ENCODE measurements at places on chromosomes 12 and 14.

DNA sequence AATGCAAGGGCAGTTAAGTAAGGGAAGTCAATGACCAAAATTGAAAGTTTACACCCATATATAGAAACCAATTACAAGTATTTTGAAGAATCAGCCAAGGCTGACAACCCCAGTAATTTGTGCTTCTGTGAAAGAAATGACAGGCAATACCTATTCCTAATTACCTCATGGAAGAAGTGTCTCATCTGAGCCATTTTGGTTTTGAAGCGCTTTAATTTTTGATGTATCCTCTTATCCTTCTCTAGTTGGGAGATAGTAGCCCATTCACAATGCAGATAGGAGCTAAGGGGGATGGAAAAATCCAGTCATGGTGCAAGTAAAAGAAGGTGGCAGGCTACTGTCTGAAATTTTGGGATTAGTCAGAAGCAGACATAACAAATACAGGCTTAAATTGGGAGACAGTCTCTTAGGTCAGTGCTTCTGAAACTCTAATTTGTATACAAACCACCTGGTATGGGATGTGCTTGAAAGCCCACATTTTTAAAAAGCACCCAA is 30.4 kb upstream of the SUPT16H start:
- H3K27ac ChIP-seq: no peak overlapping the region
- no peak for DNase-seq
- no peaks in the 10 kb centered on the region for H3K27me3 ChIP-seq
- H3K4me1 ChIP-seq: no peaks in the 10 kb centered on the region

GRCh38 chr12:56311003-56311402 is 4.8 kb downstream of the CNPY2 start:
- H3K27me3 ChIP-seq: no peaks in the 10 kb centered on the region
- peaks cover 64% of the 10 kb centered on the region for H3K36me3 ChIP-seq

DNA sequence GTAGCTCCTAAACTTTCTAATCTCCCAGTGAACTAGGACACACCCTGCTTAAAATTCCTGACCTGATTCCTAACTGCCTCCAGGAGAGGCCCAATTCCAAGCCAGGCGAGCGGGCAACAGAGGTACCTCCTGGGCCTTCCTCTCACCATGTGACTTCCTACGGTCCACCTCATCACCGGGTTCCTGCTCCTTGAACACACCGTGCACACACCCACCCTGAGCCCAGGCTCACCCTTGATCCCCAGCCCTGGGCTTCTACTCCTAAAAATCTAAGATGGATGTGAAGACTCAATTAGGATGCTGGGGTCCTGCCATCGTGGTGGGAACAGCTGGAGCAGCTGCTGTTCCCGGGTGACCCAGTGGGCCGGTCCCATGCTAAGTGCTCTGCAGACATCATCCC is 68.6 kb downstream of the CHGA start:
- no peaks in the 10 kb centered on the region for H3K27me3 ChIP-seq
- DNase-seq: no peak
- H3K4me3 ChIP-seq: no peak overlapping the region
- H3K27ac ChIP-seq: no peak overlapping the region

- no peak overlapping the region for H3K4me3 ChIP-seq
- H3K4me1 ChIP-seq: no peaks in the 10 kb centered on the region
- no peak overlapping the region for H3K27ac ChIP-seq
- peaks cover 51% of the 10 kb centered on the region for H3K36me3 ChIP-seq
- DNase-seq: no peak
Observed at GRCh38 chr12:121003650-121004049, 12.6 kb downstream of the C12orf43 start.

DNA sequence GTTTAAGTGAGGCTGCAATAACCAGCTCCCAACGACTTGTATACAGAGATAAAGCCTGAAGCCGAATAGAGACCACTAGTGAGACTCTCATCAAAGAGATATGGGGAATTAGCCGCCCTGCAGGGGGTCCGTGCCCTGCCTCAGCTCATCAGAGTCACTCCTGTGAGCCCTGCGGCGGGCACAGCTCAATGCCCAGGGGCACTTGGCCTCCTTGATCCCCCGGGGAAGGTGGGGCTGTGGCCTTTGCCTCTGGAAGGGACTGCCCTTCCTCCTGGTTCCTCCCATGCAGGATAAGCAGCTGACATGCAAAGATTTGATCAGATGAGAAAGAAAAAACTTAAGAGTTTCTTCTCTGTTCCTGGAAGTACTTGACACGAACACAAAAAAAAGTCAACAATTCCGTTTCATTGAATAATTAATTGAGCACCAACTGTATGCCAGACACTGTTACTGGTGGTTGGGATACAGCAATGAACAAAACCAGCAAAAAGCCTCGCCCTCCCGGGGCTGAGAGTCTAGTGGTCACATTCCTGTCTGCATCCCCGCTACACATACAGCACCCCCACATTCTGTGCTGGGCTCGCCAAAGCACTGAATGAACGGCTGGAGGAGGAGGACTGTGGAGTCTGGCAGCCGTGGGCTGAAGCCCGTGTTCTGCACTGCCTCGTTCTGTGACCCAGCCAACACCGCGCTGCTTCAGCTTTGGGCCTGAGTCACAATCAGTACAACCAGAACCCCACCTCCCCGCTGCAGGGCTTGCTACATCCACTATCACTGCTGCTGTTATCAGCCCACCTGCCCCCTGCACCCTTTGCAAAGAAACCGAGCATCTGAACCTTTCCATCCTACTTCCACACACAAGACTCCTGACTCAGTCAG is 10.3 kb downstream of the TTC7B start:
- H3K4me3 ChIP-seq: no peak overlapping the region
- H3K36me3 ChIP-seq: no peaks in the 10 kb centered on the region
- no peaks in the 10 kb centered on the region for H3K27me3 ChIP-seq
- peaks cover 11% of the 10 kb centered on the region for H3K4me1 ChIP-seq

GRCh38 chr14:67418401-67419191 is 6.6 kb upstream of the PLEK2 start:
- no peak overlapping the region for H3K4me3 ChIP-seq
- DNase-seq: no peak
- H3K27ac ChIP-seq: no peak overlapping the region
- H3K4me1 ChIP-seq: no peaks in the 10 kb centered on the region
- no peaks in the 10 kb centered on the region for H3K36me3 ChIP-seq
- H3K27me3 ChIP-seq: no peaks in the 10 kb centered on the region

GRCh38 chr12:24565300-24565699 is 383.6 kb downstream of the BCAT1 start:
- H3K27ac ChIP-seq: no peak overlapping the region
- DNase-seq: no peak
- H3K27me3 ChIP-seq: peaks cover 13% of the 10 kb centered on the region

DNA sequence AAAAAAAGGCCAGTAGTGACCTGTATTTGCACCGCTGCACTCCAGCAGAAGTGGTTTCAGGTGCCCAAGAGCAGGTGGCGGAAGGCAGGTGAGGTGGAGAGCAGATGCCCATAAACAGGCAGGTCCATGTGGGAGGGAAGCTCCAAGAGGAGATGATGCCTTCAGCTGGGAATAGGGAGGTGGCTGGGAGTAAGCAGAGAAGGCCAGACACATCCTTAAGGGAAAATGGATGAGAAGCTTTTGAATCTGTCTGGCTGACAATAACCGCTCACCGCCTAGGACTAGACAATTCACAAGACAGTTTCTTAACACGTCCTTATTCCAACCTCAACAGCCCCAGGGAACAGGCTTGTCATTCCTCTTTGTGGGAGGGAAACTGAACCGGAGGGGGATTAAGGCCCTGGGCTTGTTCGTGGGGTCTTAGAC is 43.9 kb upstream of the PLEKHG6 start:
- no peaks in the 10 kb centered on the region for H3K36me3 ChIP-seq
- no peaks in the 10 kb centered on the region for H3K27me3 ChIP-seq
- H3K4me3 ChIP-seq: no peak overlapping the region
- H3K4me1 ChIP-seq: peaks cover 11% of the 10 kb centered on the region
- peak overlapping the region; percentile 65 for H3K27ac ChIP-seq

- DNase-seq: no peak
- H3K27ac ChIP-seq: no peak overlapping the region
- peaks cover 5% of the 10 kb centered on the region for H3K4me1 ChIP-seq
- no peaks in the 10 kb centered on the region for H3K27me3 ChIP-seq
- no peak overlapping the region for H3K4me3 ChIP-seq
- no peaks in the 10 kb centered on the region for H3K36me3 ChIP-seq
Observed at GRCh38 chr12:1093166-1093751, 102.2 kb downstream of the ERC1 start.

DNA sequence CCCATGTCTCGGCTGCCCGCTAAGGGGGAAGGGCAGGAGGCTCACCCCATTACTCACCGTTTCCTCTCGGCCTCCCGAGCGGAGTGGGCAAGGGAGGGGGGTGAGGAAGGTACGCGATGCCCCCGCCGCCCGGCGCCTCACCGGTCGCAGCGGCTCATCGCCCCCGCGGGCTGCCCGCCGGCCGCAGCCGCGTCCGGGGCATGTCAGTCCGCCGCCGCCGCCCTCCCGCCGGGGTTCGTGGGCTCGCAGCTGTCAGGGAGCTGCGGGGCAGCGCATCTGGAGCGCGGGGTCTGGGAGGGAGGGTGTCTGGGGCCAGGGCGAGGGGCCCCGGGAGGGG is 461 bp downstream of the SLC8A3 start:
- peak overlapping the region; percentile 44 for H3K4me3 ChIP-seq
- H3K4me1 ChIP-seq: peaks cover 11% of the 10 kb centered on the region
- no peak overlapping the region for H3K27ac ChIP-seq
- no peak for DNase-seq

- no peaks in the 10 kb centered on the region for H3K4me1 ChIP-seq
- no peak within 1 kb of the TSS for H3K4me3 ChIP-seq
- H3K27me3 ChIP-seq: peaks cover 42% of the 10 kb centered on the region
- H3K27ac ChIP-seq: no peak within 1 kb of the TSS
Observed at GRCh38 chr12:46825591-46826414, at the start of gene SLC38A4. Gene SLC38A4 (minus strand): TSS chr12:46825997. CDS start chr12:46793071, 32,926 bp downstream.

- no peaks in the 10 kb centered on the region for H3K36me3 ChIP-seq
- no peaks in the 10 kb centered on the region for H3K27me3 ChIP-seq
- no peak overlapping the region for H3K4me3 ChIP-seq
- no peak overlapping the region for H3K27ac ChIP-seq
Observed at GRCh38 chr12:21906919-21907493, 34.2 kb downstream of the ABCC9 start.

GRCh38 chr12:70686299-70686698 is 49.1 kb upstream of the PTPRB start:
- no peaks in the 10 kb centered on the region for H3K36me3 ChIP-seq
- no peak overlapping the region for H3K27ac ChIP-seq
- no peak for DNase-seq

- no peak overlapping the region for H3K27ac ChIP-seq
- H3K4me3 ChIP-seq: no peak overlapping the region
- no peaks in the 10 kb centered on the region for H3K4me1 ChIP-seq
- DNase-seq: no peak
- peaks cover 12% of the 10 kb centered on the region for H3K36me3 ChIP-seq
Observed at GRCh38 chr12:81176796-81177195, 98.9 kb downstream of the ACSS3 start.

GRCh38 chr12:39824505-39825212 is 205.1 kb upstream of the ABCD2 start:
- H3K4me1 ChIP-seq: no peaks in the 10 kb centered on the region
- H3K27me3 ChIP-seq: no peaks in the 10 kb centered on the region
- peak; percentile 39 for DNase-seq
- H3K4me3 ChIP-seq: no peak overlapping the region
- no peaks in the 10 kb centered on the region for H3K36me3 ChIP-seq
